Neural crest cell (in vitro differentiated cells): ENCODE measurements at places on chromosomes 6 and 20.

- H3K36me3 ChIP-seq = no peaks in the 10 kb centered on the region
- H3K27me3 ChIP-seq = no peaks in the 10 kb centered on the region
- no peak for DNase-seq
- peaks cover 4% of the 10 kb centered on the region for H3K4me1 ChIP-seq
Observed at GRCh38 chr6:147951726-147952125, 390.9 kb upstream of the SASH1 start.

DNA sequence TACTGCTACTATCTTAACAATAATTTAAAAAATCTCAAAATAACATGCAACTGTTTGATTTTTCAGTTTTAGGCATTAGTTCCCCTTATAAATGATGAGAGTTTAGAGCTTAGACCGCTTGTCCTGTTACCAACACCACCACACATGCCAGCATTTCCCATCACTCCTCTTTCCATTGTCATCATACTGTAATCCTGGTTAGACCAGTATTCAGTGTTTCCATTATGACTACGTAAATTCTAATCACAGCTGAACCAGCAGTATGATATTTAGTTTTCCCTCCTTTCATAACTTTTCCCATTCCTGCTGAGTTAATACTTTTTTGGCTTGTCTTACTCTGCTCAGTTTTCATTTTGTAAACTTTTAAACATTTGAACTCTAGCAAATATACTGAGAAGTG is 12.2 kb upstream of the TBC1D20 start:
- peaks cover 4% of the 10 kb centered on the region for H3K27me3 ChIP-seq
- H3K27ac ChIP-seq = no peak overlapping the region
- DNase-seq = no peak
- H3K36me3 ChIP-seq = peaks cover 44% of the 10 kb centered on the region

DNA sequence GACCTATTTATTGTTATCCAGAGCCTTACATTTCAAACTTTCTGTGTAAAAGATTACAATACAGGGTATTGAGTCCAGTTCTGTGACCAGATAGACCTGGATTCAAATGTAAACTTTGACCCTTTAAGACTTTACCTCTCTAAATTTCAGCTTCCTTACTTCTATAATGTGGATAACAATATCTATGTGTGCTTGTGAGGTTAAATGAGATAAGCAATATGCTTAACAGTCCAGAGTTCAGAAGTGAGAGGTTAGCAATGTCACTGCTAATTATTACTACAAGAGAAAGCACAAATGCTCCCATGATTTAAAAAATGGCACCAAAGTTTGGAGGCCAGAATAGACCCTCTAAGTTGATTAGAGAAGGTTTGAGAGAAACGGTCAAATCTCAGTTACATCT is 27.5 kb downstream of the EPB41L2 start:
- no peak overlapping the region for H3K27ac ChIP-seq
- DNase-seq = no peak
- H3K4me3 ChIP-seq = no peak overlapping the region
- no peaks in the 10 kb centered on the region for H3K36me3 ChIP-seq
- H3K4me1 ChIP-seq = peaks cover 15% of the 10 kb centered on the region

- peaks cover 91% of the 10 kb centered on the region for H3K4me1 ChIP-seq
- H3K27me3 ChIP-seq = no peaks in the 10 kb centered on the region
- peak overlapping the region; percentile 79 for H3K27ac ChIP-seq
- H3K36me3 ChIP-seq = peaks cover 37% of the 10 kb centered on the region
- DNase-seq = no peak
- peak overlapping the region; percentile 83 for H3K4me3 ChIP-seq
Observed at GRCh38 chr20:10652185-10652584, 21.6 kb downstream of the JAG1 start.

DNA sequence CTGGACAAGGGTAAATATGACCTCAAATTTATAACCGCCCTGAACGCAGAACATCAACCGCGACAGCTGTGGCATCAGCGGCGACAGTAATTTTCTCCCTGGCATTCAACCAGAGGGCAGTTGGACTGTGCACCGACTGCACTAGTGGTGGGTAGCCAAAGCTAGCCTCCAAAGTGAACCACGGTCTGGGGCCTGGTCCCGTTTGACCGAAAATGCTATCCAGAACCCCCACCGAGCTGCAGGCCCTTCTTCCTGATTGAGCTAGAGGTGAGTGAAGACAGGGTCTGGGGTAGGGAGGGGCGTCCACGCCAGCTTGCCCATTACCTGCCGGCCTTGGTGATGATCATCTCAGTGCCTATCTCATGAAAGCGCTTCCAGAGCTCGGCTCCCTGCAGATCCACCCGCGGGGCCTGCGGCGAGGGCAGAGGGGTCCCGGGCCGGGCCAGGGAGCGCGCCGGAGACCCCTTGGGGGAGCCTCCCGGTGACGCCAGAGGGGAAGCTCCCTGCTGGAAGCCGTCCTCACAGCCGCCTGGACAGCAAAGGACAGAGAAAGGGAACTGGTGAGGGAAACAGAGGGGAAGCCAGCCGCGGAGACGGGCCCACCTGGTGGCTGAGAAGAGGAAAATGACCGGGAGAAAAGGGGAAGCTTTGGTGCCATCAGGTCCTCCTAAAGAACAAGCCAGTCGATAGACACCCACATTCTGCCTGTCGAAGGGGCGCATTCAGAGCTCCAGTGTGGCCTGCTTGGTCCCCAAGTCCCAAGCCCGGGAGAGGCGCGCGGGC is 2.0 kb downstream of the TBX18 start:
- no peak overlapping the region for H3K27ac ChIP-seq
- peaks cover 4% of the 10 kb centered on the region for H3K36me3 ChIP-seq
- no peak for DNase-seq

DNA sequence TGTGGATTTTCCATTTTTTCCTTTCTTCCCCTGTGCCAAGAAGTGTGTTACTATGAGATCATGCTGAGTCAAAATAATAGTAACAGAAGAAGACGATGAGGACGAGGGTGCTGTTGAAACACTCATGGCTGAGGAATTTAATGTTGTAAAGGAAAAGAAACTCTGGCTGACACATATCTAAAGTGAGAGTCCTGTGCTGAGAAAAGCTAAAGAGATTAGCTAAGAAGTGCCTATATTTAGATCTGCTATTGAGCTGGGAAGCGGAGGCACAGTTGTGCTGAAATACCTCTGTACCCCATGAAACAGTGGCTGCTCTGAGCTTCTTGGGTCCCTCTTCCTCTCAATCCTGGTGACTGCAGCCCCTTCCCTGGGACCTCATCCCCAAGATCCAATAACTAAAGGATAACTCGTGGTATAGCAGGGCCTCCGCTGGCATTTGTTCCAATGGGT is 1.1 kb upstream of the SYTL3 start:
- no peak overlapping the region for H3K27ac ChIP-seq
- H3K27me3 ChIP-seq = peaks cover 30% of the 10 kb centered on the region
- no peak for DNase-seq
- H3K4me1 ChIP-seq = peaks cover 24% of the 10 kb centered on the region
